ENCODE measurements at places on chromosomes 11 and 22.

GRCh38 chr11:111336582-111337256, 38.4 kb downstream of the POU2AF3 start:
- no peak for DNase-seq

DNA sequence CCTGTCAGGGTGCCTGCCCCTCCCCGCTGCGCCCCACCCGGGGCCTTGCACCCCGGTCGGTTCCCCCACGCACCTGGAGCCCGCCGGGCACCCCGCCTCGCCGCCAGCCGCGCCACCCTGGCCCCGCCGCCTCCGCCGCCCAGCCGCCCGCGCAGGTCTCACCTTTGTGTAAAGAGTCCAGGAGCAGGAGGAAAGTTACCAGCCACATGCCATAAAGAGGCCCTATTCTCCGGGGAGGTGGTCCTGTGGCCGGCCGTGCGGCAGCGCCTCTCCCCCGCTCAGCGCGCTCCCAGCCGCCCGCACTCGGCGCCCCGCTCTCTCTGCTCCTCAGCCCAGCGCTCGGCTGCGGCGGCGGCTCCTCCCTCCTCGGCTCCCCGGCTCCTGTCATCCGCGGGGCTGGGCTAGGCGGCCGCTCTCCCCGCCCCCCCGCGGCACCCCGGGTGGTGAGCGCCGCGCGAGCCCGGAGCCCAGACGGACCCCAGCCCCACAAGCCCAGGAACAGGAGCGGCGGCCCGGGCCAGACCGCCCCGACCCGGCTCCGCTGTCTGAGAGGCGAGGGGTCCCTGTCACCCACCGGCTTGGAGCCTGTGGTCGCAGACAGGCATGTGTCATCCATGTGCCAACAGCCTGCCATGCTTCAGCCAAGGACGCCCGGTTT, at the start of gene DSCAML1:
Gene DSCAML1, minus strand, starts transcription at position 345 of the 658 bp plus-strand sequence. Its CDS starts 137 bp downstream, at position 208.
- DNase-seq: no peak

DNA sequence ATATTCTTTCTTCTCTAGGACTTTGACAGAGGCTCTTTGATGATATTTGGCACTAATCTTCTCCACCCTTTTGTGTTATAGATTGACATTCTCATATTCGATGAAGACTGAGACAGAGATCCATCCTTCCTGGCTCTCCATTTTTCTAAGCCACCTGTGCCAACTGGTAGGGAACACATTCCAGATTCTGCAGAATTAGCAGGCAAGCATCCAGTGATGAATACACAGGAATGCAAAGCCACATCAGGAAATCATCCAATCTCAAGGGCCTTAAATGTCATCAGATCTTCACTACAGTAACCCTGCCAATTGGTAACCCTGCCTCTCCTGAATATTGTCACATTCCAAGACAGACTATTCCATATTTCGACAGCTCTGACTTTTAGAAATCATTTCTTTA, 718.4 kb upstream of the API5 start:
- DNase-seq: no peak

DNA sequence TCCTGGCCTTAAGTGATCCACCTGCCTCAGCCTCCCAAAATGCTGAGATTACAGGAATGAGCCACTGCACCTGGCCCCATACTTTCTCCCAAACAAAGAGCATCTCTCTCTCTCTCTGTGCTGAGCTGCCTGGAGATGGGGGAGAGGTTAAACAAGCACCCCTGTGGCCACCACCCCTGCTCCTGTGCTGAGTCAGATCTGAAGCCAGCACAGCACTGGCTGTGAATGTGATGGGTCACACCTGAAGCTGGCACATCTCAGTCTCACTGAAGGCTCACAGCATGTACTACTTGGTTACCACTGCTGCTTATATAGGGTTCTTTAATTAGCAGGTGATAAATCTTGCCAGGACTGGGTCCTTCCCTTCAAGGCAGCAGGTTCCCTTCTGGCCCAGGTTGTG, 10.8 kb upstream of the WEE1 start:
- no peak for DNase-seq

DNA sequence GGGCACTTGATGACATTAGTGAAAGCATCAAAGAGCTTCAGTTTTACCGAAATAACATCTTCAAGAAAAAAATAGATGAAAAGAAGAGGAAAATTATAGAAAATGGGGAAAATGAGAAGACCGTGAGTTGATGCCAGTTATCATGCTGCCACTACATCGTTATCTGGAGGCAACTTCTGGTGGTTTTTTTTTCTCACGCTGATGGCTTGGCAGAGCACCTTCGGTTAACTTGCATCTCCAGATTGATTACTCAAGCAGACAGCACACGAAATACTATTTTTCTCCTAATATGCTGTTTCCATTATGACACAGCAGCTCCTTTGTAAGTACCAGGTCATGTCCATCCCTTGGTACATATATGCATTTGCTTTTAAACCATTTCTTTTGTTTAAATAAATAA, 10.6 kb downstream of the REXO2 start:
- no peak for DNase-seq

DNA sequence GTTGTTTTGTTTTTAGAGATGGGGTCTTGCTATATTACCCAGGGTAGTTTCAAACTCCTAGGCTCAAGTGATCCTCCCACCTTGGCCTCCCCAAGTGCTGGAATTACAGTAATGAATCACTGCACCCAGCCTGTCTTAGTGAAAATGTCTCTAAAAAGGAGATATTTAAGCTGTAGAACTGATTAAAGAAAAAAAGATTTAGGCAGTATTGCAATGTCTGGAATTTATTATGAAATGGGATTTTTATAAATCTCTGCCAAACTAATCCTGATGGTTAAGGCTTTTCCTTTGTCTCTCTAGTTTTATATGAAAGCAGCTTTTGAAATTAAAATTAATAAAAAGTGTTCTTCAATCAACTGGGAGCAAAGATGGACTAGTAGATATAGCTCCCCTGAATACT, 2.1 kb downstream of the PLAAT3 start:
- no peak for DNase-seq

DNA sequence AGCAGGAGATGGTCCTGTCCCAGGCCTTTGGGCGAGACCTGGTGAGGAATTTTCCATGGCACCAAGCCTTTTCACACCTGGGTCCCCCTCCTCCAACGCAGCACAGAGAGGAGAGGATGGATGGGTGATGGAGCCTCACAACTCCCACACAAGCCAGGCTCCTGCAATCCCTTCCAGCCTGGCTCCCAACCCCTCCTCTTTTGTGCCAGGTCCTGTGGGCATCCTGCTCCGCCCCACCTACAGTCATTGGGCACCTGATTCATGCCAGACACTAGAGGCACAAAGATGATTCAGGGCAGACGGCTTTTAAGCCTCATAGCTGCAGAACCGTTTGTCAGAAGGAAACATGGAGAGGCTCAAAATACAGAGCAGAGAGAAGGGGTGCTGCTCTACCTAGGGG, 16.1 kb upstream of the MYRF start:
- DNase-seq: no peak

DNA sequence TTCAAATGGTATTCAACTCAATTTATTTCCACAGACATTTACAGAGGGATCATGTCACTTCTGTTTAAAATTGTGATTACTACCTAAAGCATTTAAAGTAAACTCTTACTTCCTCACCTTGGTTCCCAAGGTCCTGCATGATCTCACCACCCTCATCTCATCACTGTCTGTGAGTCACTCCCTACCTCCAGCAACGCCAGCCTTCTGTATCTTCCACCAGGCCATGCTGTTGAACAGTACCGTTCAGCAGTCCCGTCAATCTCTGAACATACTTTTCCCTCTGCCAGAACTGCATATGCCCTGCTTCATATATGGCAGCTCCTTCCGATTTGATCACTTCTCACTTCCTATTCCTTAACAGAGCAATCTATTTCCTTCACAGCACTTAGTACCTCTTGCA, 2.0 kb downstream of the FBXO3 start:
- DNase-seq: no peak

DNA sequence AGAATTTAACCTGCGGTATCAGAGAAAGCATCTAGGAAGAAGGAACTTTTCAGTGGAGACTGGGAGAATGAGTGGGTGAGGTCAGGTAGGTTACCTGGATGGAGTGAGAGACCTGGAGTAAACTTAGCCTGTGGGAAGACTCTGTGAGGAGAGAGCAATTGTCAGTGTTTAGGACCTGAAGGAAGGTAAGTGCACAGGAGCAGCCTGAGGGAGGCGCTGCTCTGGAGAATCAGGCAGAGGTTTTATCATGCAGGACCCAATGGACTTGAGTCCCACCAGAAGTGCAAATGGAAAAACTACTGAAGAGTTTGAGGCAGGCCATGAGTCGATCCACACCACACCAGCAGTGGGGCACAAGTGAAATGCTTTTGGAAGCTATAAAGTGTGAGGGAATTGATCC, 10.6 kb upstream of the IFTAP start:
- no peak for DNase-seq

- DNase-seq: no peak
Observed at GRCh38 chr11:111949519-111950426, 12.6 kb downstream of the DIXDC1 start.

DNA sequence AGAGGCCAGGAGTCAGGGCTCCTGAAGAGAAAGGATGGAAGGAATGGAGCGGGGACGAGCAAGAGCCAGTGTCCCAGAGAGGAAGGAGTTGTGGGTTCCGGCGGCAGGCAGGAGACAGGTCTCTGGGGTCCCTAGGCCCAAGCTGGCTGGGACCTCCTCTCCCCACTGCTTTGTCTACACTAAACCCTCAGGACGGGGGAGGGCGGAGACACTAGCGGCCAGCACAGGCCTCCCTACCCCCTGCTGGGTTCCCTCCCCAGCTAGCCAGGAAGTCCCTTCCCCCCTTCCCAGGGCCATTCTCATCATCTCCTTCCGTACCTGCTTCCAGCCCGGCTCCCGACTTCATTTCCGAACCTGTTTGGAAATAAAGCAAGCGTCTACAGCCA, 79.5 kb downstream of the ST3GAL4 start:
- DNase-seq: no peak

- no peak for DNase-seq
Observed at GRCh38 chr11:15157181-15157580, 42.5 kb downstream of the INSC start.

- DNase-seq: no peak
Observed at GRCh38 chr11:77784572-77784971, 36.0 kb downstream of the RSF1 start.

DNA sequence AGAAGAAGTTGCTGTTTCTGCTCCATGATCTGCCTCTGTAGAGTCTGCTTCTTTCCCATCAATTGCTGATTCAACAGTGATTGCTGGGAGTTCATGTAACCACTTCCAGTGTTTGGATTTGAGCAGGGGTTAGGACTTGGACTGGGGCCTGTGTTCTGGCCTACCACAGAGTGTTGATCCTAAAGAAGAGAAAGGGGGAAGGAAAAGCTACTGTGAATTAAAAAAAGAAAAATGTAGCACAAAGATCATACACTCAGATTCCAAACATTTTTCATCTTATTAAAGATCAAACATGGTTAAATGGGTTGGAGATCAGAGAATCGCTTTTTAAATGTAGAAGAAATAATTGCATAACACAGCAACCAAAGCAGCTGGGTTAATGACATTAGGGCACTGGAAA, 67.6 kb upstream of the MTMR2 start:
- no peak for DNase-seq

- no peak for DNase-seq
Observed at GRCh38 chr11:39741066-39741465, 1718.4 kb downstream of the LRRC4C start.

GRCh38 chr11:2470495-2470894, 25.7 kb downstream of the KCNQ1 start:
- no peak for DNase-seq

DNA sequence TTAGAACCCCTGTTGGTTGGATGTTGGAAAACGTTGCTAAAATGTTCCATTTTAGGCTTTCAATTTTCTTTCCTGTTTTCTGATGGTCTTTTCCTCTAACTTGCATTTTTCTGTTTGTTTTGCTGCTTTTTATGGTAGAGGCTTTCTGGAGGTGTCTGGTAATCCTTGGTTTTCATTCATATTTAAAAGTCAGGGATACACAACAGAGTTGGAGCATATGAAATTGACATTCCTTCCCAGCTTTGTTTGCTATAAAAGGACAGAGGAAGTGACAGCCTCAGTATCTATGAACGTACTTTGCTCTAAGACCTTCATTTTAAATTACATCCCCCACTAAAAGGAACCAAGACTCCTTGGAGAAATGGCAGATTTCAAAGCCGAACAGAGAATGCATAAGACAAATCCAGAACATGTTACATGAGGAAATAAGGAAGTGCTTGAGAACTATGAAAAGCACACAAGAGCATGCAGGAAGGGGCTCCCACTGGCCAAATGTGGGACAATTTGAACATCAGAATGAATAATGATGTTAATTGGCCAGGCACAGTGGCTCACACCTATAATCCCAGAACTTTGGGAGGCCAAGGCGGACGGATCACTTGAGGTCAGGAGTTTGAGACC, 56.7 kb downstream of the PPP6R3 start:
- DNase-seq: no peak

DNA sequence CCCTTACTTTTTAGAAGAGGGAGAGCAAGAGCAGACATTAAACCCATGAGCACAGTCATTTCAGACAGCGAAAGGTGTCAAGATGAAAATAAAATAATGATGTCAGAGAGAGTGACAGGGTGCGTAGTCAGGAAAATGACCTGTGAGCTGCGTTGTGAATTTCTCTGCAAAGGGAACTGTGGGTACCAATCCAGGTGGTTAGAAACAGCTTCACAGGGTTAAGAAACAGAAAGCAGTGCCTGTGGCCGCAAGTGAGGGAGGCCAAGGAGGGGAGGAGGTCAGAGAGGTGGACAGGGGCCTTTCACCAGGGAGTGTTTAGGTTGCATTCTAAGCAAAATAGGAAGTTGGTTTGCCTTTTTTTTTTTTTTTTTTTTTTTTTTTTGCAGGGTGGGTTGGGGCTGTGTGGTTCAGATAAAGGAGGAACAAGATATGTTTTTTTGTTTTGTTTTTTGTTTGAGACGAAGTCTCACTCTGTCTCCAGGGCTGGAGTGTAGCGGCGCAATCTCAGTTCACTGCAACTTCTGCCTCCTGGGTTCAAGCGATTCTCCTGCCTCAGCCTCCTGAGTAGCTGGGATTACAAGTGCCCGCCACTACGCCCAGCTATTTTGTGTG, 7.9 kb downstream of the TIGD3 start:
- no peak for DNase-seq

GRCh38 chr11:65185869-65186341, 4.2 kb downstream of the CAPN1 start:
- DNase-seq: no peak

- no peak for DNase-seq
Observed at GRCh38 chr11:4495487-4495886, 13.0 kb downstream of the OR52K1 start.

DNA sequence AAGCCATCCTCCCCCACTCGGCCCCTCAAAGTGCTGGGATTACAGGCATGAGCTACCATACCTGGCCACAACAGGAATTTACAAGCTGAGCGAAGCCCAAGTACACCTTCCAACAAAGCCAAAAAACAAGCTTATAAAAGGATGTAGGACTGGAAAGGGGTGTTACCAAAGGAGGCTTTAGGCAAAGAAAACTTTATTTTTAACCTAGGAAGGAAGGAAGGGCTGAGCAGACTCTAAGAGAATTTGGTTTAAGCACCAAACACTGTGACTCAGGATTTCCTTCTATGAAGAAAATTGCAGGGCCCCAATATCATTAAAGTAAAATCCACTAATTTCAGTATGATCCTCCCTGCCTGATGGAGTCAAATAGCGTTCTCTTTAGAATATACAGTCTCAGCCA, 12.1 kb downstream of the DENND5A start:
- DNase-seq: no peak

- no peak for DNase-seq
Observed at GRCh38 chr11:123265951-123266350, 70.9 kb upstream of the CLMP start.

- DNase-seq: no peak
Observed at GRCh38 chr11:109972181-109972715, 120.9 kb upstream of the ZC3H12C start.

Data from activated gamma-delta T cell treated with anti-CD3 and anti-CD28 coated beads, Interleukin-2, amount 50 U/mL, for 16 hours (primary cell).